ENCODE measurements at places on chromosomes 2 and 18.

DNA sequence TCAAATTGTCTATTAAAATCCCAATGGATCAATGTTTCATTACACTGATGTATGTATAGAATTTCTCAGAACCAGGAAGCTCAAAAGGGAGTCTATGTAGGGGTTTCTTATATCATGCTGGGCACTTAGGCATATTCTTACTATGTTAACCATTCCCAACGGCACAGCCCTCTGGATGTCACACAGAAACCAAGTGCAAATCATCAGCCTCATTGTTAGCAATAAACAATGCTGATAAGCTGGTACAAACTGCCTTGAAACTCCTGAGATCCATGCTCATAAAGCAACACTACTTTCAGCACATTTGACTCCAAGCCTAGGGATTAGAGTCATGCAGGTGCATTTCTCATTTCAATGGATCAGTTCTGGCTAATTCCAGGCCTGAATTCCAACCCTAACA, 730.2 kb upstream of the SLC39A10 start:
- no peak for DNase-seq

- no peak for DNase-seq
Measured at GRCh38 chr18:14124689-14125088, 7.5 kb downstream of the ZNF519 start.

DNA sequence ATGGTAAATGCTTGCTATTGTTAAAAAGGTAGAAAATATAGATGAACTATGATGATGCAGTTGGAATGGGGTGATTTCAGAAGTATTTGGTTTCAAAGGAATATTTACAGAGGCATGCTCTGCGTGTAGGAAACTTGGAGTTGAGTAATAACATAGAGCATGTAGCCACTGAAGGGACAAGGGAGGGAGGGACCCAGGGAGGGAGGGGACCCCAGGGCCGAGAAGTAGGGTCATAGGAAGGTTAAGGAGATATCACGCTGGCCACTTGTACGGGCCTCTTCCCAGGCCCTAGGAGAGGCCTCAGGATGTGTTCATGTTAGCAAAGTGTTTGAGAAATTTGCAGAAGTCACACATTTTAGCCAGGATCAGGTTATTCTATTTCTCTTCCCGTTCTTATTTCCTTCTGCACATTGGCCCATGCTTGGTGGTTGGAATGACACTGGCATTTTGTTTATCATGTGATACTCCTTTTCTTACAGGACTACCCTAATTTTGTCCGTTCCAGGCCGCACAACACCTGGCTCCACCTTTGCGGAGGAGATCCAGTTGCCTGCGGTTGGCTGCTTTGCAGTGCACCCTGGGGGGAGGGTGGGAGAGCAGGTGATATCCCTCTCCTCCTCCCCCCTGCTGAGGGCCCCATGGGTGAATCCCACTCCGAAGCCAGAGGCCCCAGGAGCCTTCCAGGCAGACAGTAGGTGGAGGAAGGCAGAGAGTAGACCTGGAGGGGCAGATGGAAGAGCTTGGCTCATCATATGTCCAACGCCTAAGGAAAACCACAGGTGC, 16.9 kb upstream of the ACKR3 start:
- DNase-seq, result no peak

DNA sequence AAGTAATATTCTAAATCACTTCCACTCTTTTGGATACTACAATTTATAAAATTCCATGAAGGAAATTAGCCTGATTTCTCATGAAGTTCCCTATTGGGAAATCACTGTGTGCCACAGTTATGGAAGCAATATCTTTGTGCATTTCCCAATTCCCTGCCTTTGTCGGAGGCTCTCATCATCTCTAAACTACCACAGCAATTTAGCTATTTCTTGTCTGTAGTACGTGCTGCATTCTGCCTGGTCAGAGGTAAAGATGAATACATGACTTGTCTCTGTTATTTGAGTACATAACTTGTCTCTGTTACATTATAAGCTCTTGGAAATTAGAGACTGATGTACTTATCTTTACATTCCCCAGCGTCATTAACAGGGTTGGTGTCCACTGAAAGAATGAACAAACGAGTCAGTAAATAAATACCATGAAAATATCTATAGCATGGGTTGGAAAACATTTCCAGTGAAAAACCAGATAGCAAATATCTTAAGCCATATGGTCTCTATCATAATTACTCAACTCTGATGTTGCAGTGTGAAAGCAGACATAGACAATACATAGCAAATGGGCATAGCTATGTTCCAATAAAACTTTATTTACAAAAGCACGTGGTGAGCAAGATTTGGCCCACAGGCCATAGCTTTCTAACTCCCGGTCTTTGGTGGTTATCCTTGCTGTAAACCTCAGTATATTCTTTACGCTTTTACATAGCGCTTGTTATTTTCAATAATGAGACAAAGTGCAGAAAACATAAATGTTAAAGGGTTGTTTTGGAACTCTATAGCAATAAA, 78.8 kb downstream of the BCL2 start:
- no peak for DNase-seq

GRCh38 chr18:73839441-73839840, 308.2 kb downstream of the FBXO15 start:
- DNase-seq, result no peak

- peak; percentile 70 for DNase-seq
Measured at GRCh38 chr2:240437861-240438809, 2.7 kb downstream of the GPC1 start.

All from CD4-positive, alpha-beta T cell treated with Interleukin-12 subunit alpha and Interleukin-12 subunit beta, for 1 hour (primary cell).